ENCODE measurements at places on chromosomes 11 and 22.

- DNase-seq: no peak
Observed at GRCh38 chr11:65854852-65855837, 2.8 kb downstream of the CFL1 start.

GRCh38 chr22:27654546-27655445 lies 146.8 kb downstream of the MN1 start:
- DNase-seq: peak; percentile 31

- no peak for DNase-seq
Observed at GRCh38 chr11:66922551-66922950, 35.6 kb downstream of the PC start.

DNA sequence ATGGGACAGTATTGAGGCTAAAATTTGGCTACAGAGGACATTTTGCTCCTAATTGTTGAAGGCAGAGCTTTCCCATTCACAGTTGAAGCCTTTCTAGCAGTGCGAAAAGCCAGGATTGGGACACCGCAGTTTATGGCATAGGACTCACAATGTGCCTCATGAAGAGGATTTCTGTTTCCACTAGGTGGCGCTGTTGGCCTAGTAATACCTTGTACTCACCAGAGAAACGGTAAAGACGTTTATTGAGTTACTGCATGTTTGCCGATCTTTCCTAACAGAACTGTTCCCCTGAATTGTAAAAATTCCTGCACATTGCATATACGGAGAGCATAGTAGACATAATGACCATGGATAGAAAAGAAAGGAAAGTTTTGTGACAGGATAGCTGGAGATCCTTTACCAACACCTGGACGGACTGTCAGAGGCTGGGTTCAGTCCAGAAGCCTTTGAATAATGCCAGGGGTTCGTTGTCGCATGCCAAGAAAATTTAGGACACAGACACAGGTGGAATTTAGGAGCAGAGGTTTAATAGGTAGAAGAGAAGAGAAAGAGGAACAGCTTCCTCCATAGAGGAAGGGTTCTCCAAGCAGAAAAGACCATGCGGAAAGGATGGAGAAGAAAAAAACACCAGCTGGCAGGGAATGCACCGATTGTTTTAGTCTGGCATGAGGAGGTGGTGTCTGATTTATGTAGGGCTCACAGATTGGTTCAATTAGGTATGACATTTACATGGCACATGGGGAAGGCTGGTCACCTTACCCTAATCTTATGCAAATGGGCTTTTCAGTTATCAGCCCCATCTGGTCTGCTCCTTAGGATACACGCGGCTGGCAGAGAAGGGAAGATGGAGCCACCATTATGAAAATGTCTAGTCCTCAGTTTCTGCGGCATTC lies 10.8 kb upstream of the OR51D1 start:
- no peak for DNase-seq

GRCh38 chr11:117290809-117291396 lies at the start of gene BACE1-AS:
Gene BACE1-AS, plus strand, starts transcription at chr11:117291346.
- no peak for DNase-seq

All from globus pallidus (tissue), 1 donor.